ENCODE measurements at places on chromosomes 6 and 20. TPM values are rescaled to one million over a fixed set of nuclear protein-coding genes. Genes with fewer than 3 reads are reported as not detected.

TRIM15 gene
- not detected for total RNA-seq

DNA sequence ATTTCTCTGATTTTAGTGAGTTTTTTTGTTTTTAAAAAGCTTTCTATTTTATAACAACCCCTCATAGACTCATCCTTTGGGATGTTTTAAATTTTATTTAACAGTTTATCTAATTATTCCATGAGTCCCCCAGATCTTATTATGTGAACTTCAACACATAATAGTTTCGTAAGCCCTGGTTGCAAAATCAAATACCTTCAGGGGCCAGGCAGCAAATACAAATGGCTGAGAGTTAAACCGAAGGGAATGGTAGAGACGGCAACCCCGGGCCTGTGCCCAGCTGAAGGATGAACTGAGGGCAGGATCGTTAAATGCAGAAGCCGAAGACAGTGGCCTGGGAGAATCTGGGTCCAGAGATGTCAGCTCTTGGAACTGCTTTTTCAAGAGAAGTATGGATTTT, 88.4 kb downstream of the RTN4IP1 start:
- no peak overlapping the region for H3K4me3 ChIP-seq
- peaks cover 68% of the 10 kb centered on the region for H3K36me3 ChIP-seq
- peaks cover 22% of the 10 kb centered on the region for H3K4me1 ChIP-seq
- no peak overlapping the region for H3K27ac ChIP-seq
- DNase-seq, result no peak

GRCh38 chr6:166275714-166276166, 32.5 kb downstream of the PRR18 start:
- H3K27me3 ChIP-seq, result no peaks in the 10 kb centered on the region
- peak; percentile 65 for DNase-seq
- H3K36me3 ChIP-seq, result no peaks in the 10 kb centered on the region
- no peak overlapping the region for H3K4me3 ChIP-seq
- no peaks in the 10 kb centered on the region for H3K4me1 ChIP-seq
- no peak overlapping the region for H3K27ac ChIP-seq

PDE7B gene
- 0.25 TPM for total RNA-seq

GRCh38 chr6:40999569-40999968, 39.5 kb downstream of the UNC5CL start:
- no peaks in the 10 kb centered on the region for H3K4me1 ChIP-seq
- DNase-seq, result peak; percentile 37
- no peak overlapping the region for H3K4me3 ChIP-seq
- H3K27ac ChIP-seq, result no peak overlapping the region
